ENCODE measurements at places on chromosomes 12 and 14.
A peak's percentile ranks its signal among the peaks of the same experiment; 100 is the strongest.

DNA sequence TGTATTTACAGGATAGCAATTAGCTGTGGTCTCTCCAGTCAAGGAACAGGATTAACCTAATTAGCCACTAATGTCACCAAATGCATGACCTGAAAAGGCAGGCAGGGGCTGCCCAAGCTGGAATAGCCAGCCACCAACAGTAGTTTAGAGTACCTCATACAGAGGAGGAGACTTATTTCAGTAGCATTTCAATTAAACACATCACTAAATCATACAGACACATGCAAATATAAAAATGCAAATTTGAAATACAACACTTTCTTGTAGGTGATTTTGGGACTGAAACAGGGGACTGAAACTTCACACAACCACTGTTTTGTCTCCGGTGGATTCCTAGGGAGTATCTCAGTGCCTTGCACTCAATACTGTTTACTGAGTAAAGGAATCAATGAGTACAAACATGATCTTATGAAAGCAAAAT, 636 bp upstream of the IFNG-AS1 start:
- no peak for DNase-seq

DNA sequence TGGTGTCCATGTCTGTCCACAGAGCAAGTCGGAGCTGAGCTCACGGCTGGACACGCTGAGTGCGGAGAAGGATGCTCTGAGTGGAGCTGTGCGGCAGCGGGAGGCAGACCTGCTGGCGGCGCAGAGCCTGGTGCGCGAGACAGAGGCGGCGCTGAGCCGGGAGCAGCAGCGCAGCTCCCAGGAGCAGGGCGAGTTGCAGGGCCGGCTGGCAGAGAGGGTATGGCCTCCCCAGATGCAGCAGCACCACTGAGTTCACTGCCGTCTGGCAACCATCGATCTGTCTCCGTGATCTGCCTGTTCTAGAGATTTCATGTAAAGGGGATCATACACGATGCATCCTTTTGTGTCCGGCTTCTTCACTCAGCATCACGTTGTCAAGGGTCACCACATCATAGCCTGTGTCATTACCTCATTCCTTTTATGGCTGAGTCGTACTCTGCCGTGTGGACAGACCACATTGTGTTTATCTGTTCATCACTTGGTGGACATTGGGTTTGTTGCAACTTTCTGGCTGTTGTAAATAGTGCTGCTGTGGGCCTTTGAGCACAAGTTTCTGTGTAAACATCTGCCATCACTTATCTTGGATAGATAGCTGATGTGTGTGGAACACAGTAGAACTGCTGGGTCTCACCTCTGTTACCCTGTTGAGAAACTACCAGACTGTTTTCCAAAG, 21.9 kb downstream of the HIP1R start:
- no peak for DNase-seq

DNA sequence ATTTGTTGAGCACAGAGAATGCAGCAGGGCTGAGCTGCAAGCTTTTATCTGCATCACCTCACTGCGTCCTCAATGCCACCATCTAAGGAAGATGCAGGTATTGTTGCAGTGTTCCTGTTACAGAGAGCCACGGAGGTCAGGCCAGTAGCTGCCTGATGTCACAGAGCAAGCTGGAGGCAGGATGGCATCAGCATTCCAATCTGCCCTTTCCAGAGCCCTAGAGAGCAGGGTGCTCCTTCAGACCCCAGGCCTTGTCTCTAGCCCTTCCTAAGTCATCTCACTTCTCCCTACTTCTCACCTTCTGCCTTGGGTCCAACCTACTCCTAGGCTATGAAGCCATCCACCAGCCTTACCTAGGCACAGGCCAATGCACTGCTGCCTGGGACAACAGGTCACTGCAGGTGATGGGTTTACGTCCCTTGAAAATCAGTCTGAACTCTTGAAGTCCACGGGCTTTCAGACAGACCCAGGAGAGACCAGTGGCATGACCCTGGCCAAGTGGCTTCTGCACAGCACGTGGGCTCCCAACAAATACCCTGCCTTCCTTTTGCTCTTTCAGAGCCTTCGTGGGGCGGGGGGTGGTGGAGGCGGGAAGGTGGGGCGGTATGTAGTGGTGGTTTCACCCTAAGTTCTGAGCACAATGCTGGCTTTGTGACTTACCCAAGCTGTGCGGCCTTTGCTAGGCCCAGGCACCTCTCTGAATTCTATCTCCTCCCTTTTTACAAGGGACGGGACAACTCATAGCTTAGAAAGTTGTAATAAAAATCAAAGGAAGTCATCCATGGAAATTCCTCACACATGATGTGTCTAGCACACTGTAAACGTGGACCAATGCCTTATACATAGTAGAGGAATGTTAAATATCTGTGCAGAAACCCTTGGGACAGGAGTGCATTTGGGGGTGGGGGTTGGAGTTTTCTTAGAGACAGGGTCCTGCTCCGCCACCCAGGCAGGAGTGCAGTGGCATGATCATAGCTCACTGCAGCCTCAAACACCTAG, 136.0 kb downstream of the KSR2 start:
- DNase-seq: no peak

DNA sequence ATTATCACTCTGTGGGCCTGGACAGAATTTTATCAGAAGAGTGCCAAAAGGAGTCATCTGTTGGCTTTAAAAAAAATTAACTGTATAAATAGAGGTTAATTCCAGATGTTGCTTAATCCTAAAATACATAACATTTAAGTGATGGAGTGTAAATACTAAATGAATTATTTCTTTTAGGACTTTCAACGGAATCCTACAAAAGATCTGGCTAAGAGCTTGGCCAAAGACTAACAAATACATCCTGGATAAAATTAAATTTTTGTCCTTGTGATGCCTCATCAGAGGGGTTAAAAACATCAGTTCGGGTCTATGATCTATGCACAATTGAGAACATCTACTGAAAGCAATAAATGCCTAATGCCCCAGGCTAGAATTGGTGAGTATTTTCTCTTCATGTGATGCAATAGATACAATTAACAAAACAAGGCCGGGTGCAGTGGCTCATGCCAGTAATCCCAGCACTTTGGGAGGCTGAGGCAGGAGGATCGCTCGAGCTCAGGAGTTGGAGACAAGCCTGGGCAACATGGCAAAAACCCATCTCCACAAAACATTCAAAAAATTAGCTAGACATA, 49.8 kb upstream of the RAP1B start:
- no peak for DNase-seq

DNA sequence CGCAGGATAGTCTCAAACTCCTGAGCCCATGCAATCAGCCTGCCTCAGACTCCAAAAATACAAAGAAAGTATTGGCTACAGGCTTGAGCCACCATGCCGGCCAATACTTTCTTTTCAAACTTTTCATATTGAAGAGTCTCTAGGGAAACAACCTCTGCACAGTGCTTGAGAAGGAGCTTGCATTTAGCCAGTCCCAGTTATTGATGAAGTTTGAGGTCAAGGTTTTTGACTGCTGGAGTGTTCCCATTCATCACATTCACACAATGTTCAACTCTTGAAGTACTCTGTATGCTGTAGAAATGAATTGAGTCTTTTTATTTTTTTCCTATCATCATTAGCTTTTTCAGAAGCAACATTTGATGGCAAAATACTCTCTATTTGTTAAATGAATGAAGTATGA, 355.8 kb upstream of the E2F7 start:
- no peak for DNase-seq

- no peak for DNase-seq
These were observed 9.7 kb downstream of the MLXIP start for GRCh38 chr12:122088179-122088810.

- DNase-seq: peak; percentile 33
These were observed 63.8 kb downstream of the TNFAIP2 start for GRCh38 chr14:103186909-103187586.

GRCh38 chr12:75558287-75558686, 46.9 kb upstream of the KRR1 start:
- DNase-seq: no peak

- no peak for DNase-seq
These were observed 138.1 kb downstream of the GPR65 start for GRCh38 chr14:88142997-88143396.

- DNase-seq: no peak
These were observed 62.5 kb upstream of the METAP2 start for GRCh38 chr12:95411466-95411865.

- no peak for DNase-seq
These were observed 68.1 kb downstream of the ITPK1 start for GRCh38 chr14:93047661-93048060.

DNA sequence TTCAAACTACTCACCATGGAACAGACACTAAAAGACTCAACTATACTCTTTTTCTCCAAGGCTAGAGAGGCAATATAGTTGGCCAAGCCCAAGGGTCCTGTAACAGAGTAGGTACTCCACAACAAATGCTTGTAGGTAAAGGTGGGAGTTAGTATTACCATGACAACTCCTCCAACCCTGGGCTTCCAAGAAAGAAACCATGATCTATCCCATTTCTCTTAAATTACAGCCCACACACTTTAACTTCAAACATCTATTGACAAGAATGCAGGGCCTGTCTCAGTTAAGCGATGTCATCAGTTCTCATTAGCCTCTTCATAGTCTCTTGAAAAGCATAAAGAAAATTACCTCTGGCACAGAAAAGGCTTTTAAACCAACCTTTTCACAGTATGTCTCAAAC, 25.0 kb downstream of the ERH start:
- no peak for DNase-seq

DNA sequence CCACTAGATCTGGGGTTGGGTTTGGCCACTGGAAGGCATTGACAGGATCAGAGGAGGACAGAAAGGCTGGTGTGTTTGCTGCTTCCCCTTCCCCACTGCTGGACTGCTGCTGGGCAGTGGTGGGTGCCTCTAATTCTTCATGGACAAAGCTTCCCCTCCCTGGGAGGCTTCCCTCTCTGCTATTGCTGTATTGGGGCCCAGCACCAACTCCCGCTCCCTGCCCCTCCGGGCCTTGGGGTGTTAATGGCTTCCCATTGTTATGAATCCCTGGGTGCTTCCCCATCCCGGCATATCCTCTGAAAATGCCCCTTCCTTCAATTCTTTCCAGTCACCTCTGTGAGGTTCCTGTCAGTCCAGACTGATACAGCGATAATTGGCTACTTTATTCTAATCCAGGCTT, 310.2 kb downstream of the GLT1D1 start:
- no peak for DNase-seq

DNA sequence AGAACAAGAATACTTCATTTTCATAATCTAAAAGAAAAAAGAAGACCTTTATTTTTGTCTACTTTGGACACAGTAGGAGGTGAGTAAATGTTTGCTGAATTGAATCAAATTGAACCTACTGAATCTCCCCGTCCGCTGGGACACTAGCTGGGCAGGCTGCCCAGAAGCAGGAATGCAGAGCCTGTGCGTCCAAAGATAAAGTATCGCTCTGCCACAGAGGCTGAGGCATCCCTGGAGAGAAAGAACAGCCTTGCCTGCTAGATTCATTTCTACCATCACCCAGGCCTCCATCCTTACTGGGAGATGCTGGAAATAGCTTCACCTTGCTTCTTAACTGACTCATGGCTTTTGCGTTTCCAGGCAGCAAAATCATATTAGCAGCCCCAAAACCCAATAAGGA, 64.1 kb upstream of the TSPAN11 start:
- DNase-seq: no peak

DNA sequence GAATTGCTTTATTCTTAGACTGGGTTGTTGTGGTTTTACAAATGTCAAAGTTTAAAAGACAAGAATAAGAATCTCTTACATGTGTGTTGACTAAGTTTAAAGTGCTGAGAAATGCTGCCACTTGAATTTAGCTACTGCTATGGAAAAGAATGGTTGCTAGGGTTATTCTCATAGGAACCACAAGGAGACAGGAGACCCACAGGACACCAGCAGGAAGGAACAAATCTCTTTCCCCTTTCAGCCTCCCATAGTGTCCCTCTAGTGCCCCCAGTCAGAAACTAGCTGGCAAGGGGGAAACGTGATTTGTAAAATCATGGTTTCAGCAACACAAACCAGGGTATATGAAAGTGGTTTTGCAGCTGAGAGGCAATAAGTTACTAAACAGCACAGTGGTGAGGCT, 102.7 kb downstream of the ST8SIA1 start:
- no peak for DNase-seq

DNA sequence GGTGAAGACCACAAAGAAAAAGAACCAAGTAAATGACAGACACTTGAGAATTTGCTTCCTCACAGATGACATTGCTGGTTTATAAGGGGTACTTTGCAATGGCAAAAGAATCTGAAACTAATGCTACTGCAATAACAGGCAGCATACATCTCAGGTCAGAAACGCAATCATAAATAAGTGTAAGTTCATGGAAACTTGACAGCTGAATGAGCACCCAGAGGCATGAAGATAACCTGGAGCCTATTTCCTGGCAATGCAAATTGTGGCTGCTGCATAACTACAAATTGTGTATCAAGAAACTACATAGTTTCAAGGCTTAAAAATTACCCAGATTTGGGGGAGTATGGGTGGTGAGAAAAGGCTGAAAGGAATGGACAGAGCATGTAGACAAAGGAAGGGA, 8.5 kb upstream of the MYO1A start:
- DNase-seq: no peak

DNA sequence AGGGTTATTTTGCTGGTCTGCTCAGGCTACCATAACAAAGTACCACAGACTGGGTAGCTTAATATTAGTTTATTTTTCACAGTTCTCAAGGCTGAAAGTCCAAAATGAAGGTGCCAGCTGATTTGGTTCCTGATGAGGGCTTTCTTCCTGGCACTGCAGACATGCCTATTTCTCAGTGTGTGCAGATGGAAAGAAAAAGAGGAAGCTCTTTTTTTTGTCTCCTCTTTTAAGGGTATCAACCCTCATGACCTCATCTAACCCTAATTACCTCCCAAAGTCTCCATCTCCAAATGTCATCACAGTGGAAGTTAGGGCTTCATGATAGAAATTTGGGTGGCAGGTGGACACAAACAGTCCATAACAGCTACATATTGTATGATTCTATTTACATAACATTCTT, 25.0 kb upstream of the POLR3B start:
- no peak for DNase-seq

DNA sequence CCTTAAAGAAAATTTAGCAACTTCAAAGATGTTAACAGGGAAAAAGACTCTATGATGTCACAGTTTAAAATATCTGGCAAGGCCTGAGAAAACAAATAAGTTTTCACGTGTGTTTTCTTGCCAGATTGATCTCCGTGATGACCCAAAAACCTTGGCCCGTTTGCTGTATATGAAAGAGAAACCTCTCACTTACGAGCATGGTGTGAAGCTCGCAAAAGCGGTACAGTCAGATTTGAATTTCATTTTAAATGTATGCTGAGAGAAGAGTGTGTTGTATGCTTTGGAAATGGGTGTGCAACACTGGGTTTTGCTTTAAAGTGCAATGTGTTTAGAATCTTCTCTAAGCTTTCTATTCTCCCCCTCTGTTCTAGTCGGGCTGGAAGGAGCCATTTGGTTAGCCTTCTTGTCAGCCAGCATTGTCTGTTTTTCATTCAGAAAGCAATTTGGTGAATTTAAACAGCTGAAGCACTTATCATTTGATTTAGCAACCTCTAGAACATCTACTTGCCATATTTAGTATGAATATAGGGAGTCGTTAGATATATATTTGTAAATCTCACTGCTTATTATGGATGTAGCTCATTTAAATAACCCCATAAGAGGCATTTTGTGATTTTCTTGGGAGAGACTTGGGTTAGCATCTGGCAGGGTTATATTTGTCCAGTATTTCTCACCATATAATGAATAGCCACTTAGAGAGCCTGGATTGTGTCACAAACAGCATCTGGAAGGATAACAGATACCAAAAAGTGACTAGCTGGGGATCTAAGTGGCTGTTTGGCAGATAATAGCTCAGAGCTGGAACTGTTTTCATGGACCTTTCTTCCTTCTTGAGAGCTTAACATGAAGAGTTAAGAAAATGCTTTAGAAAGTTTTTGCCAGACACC, 35.5 kb downstream of the GPHB5 start:
- DNase-seq: no peak
